Cerebellum (tissue), 4 donors: ENCODE measurements at places on chromosomes 3 and 15.

DNA sequence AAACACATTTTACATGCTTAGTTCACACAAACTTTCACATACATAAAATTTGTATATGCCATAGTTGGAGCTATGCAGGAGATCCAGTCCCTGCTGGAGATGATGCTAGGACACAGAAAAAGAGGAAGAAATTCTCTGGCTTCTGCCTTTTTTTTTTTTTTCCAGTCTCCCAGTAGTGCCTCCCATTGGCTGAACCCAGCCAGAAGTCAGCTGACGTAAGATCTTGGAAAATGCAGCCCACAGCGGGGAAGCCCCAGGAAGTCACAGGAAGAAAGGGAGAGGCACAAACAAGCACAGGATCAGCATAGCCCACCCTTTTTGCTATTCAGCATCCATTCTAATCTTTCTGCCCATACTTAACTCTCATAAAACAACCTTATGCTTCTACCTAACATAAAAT lies 38.5 kb downstream of the SCN11A start:
- DNase-seq, result no peak

GRCh38 chr15:37124331-37124730 lies 24.0 kb upstream of the MEIS2 start:
- no peak for DNase-seq

DNA sequence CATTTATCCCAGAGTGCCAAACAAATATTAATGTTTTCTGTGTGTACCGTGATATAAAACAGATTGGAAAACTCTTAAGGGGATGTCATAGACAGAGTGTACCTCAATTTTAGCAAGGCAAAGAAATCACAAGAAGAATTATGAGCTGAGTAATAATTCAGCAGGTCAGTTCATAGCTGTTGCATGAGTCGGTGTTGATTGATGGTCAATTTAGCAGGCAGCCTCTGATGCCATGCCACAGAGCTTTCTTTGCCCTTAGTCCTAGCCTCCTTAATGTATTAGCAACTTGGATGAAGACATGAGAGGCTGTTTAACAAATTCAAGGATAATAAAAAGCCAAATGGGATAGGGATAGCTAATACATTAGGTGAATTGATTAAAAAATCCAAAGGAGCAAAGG lies 6.8 kb downstream of the SLC35A5 start:
- DNase-seq, result no peak

GRCh38 chr15:23854912-23855659 lies 168.0 kb upstream of the NDN start:
- no peak for DNase-seq
